ENCODE measurements at places on chromosomes 16 and 17.
A peak's percentile ranks its signal among the peaks of the same experiment; 100 is the strongest.

DNA sequence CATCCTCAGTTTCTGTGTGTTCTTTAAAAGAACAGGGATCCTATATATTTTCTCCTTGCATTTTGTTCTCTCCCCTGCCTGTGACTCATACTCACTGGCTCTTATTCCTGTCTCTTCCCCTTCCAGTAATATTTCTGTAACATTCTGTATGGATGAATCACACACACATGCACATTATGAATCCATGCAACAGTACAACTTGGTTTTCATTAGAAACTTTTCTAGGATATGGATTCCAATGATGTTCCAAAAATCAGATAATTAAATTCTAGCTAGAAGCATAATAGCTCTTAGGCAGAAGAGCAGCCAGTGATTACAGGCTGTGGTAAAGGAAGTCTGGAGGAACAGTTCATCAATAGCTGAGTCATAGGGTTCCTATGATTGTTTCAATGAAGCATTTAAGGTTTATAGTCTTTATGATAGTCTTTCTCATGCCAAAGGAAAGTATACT, 119.6 kb upstream of the PMFBP1 start:
- peak; percentile 96 for DNase-seq

DNA sequence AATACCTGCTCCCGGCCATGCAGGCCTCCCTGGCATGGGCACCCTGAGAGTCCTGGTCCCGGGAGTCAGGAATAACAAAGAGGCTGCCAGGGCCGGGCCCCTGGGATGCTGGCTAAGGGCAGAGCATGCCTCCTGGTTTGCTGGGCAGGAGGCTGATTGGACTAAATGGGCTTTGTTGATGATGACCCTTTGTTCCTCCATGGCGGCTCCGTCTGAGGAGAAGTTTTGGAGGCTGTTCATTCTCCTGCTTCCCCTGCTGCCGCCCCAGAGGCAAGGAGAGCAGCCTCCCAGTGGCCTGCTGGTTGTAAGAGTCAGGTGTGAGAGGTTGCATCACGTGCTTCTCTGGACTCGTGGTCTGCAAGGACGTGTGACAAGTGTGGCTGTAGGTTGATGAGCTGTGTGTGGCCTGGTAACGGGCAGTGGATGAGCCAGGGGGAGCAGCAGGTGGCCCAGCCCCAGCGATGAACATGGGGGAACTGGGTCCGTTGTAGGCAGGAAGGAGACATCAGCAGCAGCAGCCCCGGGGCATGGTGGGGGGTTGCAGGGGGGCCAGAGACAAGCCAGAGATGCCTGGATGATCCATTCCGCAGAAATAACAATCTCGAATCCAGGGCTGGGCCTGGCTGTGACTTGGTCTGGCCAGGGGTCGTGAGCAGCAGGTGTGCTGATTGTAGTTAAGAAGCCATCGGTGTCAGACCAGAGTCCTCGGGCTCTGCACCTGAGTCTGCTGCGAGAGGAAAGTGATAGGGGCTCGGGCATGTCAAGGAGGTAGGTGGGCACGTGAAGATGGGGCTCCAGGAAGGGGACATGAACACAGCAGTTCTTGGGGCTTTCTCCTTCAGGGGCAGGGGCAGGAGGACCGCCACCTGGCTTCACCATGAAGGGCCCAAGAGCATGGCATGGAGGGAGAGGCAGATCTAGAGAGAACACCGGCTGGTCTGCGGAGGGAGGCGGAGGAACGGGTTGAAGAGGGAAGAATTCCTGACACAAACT, 101.4 kb downstream of the TNFRSF13B start:
- no peak for DNase-seq

- DNase-seq, result no peak
These were observed 331.8 kb downstream of the TMEM114 start for GRCh38 chr16:8258523-8258922.

- no peak for DNase-seq
These were observed 90.5 kb upstream of the ZNF469 start for GRCh38 chr16:88292007-88292970.

Data from fibroblast of lung (primary cell).